ENCODE measurements at places on chromosomes 16 and 17. TPM values are rescaled to one million over a fixed set of nuclear protein-coding genes. Genes with fewer than 3 reads are reported as not detected.

GRCh38 chr17:42519546-42520491 is 16.2 kb upstream of the NAGLU start:
- peak; percentile 99 for DNase-seq
- H3K4me3 ChIP-seq, result no peak overlapping the region
- peaks cover 65% of the 10 kb centered on the region for H3K4me1 ChIP-seq

The FSCN2 gene
- 5.0 TPM for total RNA-seq

DNA sequence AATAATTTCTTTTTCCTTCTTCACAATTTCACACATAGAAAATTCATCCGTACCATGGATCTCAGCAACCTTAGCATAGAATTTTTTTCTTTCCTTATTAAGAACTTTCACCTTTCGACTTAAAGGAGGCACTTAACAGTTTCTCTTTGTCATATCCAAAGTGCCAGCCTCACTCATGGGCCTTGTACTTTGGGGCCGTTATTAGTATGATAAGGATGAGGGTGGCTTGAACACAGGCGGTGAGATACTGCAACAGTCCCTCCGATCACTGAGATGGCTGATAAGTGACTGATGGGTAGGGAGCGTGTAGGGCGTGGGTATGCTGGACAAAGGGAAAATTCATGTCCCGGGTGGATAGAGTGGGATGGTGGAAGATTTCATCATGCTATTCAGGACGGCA is 85.3 kb downstream of the OR1D5 start:
- no peak overlapping the region for H3K4me3 ChIP-seq
- no peaks in the 10 kb centered on the region for H3K4me1 ChIP-seq
- no peak overlapping the region for H3K27ac ChIP-seq
- no peak for DNase-seq

DNA sequence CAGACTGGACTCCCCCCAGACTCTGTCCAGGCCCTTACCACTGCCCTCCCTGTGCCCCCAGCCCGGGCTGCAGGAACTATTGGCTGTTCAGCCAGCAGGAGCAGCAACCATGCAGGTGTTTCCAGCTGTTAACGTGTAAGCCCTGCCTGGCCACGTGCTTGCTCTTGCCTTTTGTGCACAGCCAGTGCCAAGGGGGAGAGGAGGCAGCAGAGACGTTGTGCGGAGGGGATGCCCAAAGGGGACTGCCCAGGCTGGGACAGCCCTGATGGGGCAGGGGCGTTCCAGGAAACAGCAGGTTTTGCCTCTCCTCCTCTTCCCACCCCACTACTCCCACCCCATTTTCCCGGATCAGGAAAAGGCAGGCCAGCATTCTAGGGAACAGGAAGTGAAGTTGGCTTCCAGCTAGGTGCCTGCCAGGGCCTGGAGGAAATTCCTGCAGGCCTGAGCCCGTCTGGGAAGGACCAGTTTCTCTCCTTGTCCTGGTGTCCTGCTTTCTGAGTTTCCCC is 16.7 kb upstream of the LASP1NB start:
- H3K27me3 ChIP-seq, result no peaks in the 10 kb centered on the region
- no peak overlapping the region for H3K4me3 ChIP-seq
- peaks cover 6% of the 10 kb centered on the region for H3K4me1 ChIP-seq

DNA sequence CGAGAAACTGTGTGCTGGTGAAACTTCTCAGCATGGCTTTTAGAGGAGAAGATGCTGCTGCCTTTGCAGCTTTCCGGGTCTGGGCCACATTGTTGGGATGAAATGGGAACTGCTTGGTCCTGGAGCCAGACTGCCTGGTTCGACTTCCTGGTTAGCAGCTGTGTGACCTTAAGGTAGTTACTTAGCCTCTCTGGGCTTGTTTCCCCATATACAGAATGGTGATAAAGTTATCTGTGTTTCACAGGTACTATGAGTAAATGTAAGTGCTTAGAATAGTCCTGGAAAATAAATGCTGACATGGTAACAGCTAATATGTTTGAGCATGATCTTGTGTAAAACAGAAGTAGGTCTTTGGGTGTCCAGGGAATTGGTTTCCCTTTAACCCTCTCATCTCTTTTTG is 26.3 kb downstream of the AKAP1 start:
- H3K27me3 ChIP-seq, result no peaks in the 10 kb centered on the region
- no peaks in the 10 kb centered on the region for H3K4me1 ChIP-seq
- H3K4me3 ChIP-seq, result no peak overlapping the region
- no peaks in the 10 kb centered on the region for H3K36me3 ChIP-seq
- H3K27ac ChIP-seq, result no peak overlapping the region
- DNase-seq, result no peak

All from uterus (tissue), 4 donors.